Panc1 (cell line): ENCODE measurements at places on chromosomes 7 and 10.

GRCh38 chr7:129115676-129116075 is 28.8 kb upstream of the TSPAN33 start:
- DNase-seq, result no peak

DNA sequence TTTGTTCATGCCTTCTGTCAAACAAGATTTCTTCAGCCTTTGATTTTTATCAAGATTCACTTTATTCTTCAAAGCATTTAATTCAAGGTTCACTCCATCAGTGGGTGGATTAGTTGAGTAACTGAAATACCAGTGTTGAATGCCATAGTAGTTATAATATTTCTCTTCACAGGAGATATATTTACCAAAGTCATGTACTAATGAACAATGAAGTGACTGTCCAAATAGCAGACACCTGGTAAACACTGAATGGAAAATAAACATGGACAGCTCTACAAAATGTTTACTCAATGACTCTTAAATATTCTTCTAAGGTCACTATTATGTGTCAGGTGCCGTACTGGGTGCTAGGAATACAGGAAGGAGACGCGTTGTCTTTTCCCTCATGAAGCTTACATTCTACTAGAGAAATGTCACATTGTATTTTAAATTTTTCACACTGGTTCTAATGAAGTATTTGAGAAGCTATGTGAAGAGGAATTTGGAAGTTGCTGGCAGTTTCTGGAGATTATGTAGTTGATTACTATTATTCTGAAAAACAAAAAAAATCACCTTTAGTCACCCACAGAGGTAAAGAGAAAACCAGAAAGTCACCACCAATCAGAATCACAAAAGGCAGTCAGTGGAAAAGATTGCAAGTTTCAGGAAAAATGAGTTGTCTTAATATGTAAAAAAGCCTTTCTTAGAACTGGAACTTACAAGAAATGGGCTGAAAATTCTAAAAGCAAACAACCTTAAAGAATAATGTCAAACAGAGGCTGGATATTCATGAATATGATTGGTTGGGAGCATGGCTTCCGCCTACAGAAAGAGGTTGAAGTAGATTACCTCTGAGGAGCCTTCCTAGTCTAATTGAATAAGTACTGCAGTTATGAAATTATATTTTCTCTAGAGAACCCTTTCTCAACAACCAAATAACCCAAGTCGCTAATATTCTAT is 84.5 kb downstream of the RTKN2 start:
- peak; percentile 18 for DNase-seq

DNA sequence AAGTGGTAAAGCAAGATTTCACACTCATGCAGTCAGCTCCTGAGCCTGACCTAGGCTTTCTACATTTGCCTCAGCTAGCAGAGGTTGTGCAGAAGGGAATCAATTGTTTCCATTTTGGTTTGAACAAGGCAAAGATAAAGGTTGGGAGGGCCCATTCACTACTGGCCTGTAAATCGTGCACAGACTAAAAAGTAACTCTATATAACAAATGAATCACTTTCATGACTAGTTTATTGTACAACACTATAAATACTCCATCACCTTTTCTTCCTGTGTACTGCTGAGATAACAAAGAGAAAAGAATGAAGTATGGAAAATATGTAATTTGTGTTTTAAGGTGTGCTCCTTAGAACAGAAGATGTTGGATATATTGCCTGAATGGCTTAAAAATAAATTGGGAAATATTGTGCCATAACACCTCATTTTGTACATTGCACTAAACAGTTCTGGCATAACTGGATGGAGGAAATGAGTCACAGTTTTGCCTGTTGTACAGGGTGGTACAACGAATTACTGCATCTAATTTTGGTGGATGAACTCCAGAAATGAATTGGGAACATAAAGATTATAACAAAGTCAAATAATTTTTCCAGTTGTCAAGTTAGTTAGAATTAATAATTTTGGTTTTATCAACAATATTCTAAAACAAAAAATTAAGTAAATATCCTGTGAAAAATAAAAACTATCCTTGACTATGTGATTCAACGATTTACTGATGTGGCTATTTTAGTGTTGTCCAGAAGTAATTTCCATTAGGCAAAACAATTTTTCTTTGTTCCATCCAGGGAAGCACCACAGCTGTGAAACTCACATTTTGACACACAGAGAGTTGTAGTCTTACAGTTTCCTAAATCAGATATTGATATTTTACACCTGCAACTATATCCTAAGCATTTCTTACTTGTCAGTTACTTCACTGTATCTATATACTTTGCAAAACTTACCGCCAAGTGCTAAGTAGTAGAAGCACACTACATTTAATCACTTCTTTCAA is 18.0 kb downstream of the SEMA3C start:
- no peak for DNase-seq

GRCh38 chr7:154509192-154509591 is 457.0 kb downstream of the DPP6 start:
- DNase-seq, result no peak

GRCh38 chr7:36283711-36284130 is 105.9 kb upstream of the ANLN start:
- DNase-seq, result no peak

GRCh38 chr7:44489955-44490350 is 505 bp downstream of the NUDCD3 start:
- DNase-seq, result no peak

- DNase-seq, result peak; percentile 24
Observed at GRCh38 chr7:130242198-130243014, 24.3 kb upstream of the CPA2 start.

DNA sequence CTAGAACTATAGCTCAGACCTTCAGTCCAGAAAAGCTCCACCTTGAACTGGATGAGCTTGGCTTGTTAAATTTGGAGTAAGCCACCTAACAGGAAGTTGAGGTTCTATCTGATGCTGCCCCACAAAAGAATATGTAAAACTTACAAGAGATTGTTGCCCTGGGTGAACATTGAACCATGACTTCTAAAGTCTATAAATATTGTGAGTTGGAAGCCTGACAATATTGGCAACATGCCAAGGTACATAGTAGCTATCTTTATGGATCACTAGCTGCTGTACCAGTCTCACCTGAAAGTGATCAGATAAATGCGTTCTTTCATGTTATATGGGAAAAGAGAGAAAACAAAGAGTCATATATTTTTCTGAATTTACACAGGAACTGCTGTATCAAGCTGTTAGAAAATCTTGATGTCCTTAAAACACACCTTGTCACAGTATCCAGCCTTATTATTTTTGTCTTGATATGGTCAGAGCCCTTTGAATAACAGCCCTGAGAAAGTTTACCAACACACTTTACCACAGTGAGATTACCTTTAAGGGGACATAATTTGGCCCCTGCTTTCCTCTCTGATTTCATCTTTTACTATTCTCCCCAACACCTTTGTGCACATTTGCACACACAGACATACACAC is 92.0 kb downstream of the LSMEM1 start:
- DNase-seq, result no peak

- no peak for DNase-seq
Observed at GRCh38 chr7:151838072-151838471, 38.8 kb downstream of the PRKAG2 start.

DNA sequence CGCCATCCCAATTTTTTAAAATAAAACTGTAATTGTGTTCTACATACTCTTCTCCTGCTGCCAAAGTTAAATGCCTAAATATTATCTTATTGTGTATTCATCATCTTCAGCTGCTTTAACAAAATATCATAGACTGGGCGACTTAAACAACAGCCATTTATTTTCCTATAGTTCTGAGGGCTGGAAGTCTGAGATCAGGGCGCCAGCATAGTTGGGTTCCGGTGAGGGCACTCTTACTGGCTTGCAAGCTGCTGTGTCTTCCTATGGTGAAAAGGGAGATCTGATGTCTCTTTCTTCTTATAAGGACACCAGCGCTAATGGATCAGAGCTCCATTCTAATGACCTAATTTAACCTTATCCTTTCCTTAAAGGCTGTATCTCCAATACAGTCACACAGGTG is 30.4 kb downstream of the CSTF2T start:
- no peak for DNase-seq

GRCh38 chr10:110859973-110860376 is 11.8 kb upstream of the PDCD4 start:
- no peak for DNase-seq

- DNase-seq, result no peak
Observed at GRCh38 chr10:7409045-7409731, 1.6 kb downstream of the SFMBT2 start.

DNA sequence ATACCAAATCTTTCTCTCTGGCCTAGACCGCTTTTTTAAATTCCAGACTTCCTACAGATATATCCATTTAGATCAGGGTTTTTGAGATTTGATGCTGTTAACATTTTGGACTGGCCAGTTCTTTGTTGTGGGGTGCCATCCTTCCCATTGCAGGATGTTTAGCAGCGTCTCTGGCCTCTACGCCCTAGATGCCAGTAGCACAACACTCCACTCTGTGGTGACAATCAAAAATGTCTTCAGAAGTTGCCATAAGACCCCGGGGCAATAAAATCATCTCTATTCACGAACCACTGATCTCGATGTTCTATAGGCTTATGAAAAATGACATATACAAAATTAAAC is 46.3 kb downstream of the HDAC9 start:
- DNase-seq, result no peak

DNA sequence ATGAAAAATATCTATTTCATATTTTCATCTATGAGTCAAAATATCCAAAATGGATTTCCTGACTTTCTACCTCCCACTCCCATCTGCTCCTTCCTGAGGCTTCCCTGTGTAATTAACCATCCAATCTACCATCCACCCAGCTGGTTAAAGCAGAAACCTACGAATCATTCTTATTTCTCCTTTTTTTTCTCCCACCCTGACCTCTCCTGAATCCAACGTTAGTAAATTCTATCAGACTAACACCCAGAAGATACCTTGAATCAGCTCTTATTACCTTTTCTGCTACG is 3.7 kb upstream of the LIPF start:
- DNase-seq, result no peak

DNA sequence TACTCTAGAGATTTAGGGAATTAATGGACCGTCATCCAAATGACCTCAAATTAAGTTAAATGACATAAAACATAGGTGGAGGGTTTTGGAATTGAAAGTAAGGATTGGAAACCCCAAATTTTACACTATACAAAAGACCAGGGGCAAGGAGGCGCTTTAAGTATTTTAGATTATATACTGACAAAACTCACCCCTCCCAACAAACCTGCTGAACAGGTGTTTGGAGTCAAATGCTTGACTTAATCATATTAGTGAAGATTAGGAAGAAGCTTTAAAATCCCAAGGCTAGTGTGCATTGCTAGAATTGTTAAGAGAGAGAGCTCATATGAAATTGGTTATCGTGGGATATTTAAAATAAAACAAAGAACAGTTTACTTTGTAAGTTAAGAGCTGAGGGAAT is at the start of gene GNGT1:
TSS of gene GNGT1 (plus strand) at position 301 of the 400 bp plus-strand sequence. CDS start 180 bp downstream, outside the sequence.
- no peak for DNase-seq

GRCh38 chr10:44564790-44565189 is 179.9 kb upstream of the CXCL12 start:
- no peak for DNase-seq

- no peak for DNase-seq
Observed at GRCh38 chr7:134535272-134535918, 8.0 kb downstream of the AKR1B10 start.

DNA sequence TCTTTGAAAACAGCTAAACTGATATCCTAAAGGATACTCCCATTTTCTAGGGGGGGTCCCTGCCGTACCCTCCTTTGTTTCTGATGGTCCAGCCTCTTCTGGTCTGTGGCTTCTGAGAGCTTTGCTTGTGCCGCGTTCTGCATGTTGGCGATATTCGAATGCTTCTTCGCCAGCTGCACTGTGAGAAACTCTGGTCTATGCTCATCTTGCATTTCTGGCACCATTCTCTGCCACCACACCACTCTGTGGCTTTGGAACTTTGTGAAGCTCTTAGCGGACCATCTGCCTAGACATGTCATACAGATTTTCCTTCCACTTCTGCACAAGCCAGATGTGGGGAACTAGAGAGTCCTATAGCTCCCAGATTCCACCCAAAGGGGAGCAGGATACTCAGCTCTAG is 197.2 kb downstream of the REEP3 start:
- DNase-seq, result no peak

DNA sequence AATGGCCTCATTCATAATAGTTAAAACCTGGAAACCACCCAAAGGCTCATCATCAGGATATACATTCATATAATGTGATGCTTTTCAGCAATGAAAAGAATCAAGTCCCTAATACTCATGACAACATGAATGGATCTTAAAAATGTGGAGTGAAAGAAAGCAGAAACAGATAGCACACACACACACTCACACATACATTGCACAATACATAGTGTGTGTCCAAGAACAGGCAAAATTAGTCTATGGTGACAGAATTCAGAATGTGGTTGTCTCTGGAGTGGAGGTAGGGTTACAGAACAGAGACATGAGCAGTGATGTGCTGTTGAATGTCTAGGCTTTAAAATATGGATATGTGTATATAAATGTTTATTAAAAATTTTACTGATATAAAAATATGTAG is 419.9 kb upstream of the PCDH15 start:
- DNase-seq, result no peak

DNA sequence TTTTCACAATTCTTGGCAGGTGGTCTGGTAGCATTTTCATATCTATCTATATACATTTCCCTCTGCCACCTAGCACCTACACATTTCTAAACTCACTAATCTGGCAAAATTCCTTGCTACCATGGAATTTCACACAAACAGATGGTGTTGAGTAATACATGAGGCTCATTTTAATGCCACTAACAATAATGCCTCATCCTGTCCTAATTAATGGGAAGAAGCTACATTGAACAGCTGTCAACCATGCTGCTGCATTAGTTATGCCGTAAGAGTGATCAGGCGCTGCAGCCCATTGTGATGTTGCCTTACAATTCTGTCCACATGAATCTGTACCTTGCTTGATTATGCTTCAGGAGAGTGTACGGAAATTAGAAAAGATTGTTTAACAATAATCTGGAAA is 23.2 kb downstream of the COL1A2 start:
- DNase-seq, result no peak

DNA sequence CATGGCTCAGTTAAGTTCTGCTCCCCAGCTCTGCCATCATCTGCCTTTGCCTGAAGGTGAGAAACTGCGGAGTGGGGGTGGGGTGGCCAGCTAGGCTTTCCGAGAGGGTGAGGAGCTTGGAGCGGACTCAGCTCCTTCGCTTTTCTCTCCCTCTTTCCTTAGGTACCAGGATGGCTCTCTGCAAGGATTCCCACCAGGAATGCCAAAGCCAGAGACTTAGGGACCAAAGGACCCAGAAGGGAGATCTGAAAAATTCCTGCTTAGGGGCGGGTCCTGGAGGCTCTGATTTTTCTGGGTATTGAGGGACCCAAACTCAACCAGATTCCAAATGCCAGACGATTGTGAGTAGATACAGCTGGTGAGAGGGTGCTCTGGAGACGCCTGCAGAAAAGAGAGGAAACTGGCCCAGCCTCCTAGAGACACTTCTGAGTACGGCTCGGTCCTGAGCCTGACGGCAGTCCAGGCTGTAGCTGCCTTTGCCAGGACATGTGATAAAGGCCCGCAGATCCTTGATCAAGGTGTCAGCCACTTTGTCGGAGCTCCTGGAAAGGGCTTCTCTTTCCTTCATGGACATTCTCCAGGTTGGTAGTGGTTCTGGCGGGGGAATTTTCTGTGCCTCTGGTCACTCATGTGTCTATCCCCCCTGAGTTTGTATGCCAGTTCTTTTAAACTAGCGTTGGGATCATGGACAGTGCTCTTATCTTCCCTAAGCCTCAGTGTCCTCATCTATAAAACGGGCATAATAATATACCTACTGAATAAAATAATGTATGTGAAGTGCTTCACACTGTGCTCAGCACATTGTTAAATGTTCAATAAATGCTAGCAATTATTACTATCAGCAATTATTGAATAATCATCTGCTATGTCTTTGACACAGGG is 42.5 kb upstream of the BTRC start:
- DNase-seq, result no peak
